ENCODE measurements at places on chromosomes 2 and 18.

DNA sequence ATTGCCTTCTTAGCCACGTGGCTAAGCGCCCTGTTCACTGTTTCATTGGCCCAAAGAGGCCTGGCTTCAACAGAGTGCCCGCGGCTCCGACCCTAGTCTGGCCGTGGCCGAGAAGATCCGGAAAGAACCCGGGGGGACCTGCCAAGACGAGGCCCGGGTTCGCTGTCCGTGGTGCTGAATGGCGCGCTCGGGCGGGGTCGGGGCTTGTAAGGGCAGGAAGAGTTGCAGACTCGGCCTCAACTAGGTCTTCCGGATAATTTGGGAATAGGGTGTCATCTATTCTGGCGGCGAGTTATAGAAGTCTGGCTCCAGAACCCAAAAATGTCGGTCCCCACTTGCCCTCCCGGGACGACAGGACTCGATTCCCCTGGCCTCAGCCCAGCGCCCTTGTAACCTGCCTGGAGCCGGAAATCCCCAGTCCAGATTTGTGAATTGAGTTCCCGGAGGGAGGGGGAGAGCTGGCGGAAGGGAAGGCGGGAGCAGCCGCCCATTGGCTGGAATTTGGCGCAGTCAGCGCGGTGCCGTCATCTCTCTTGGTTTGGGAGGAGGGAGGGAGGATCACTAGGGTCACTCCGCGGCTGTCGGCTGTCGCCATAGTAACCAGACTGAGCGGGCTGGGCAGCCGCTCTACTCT, 3.5 kb downstream of the CDK5R2 start:
- DNase-seq = peak; percentile 43

GRCh38 chr2:108640731-108641130, 78.6 kb upstream of the RANBP2 start:
- DNase-seq = no peak

DNA sequence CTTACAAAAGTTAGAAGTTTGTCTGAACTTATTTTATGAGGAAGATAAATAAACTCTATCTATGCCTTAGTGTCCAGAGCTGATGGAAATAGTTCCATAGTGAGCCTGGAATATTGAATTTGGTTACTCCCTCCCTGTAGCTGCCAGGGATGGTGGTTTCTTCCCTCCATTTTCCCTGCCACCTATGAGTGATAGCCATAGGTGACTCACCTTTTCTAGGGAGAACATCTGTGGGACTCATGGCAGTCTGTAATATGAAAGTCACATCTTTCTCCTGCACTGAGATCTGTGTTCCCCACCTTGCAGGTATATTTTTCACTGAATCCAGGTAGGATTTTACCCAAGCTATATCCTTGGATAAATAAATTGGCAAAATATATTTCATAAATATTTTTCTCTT, 148.8 kb downstream of the TPGS2 start:
- DNase-seq = no peak

DNA sequence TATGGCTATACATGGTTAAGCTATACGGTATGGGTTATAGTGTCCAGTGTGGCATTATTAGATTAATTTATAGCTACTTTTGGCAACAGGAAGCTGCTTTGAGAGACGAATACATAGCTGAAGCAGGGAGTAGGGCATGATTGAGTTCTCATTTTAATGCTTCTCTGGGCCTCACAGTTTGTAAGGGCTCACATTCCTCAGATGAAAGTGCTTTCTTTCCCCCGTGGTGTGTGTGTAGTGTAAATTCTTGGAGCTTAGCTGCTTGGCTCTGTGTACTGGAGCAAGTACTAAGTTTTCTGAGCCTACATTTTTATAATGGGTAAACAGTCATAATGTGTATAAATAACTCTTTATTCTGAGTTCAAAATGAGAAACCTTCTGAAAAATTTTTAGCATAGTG, 173.7 kb downstream of the PTPRM start:
- DNase-seq = no peak

DNA sequence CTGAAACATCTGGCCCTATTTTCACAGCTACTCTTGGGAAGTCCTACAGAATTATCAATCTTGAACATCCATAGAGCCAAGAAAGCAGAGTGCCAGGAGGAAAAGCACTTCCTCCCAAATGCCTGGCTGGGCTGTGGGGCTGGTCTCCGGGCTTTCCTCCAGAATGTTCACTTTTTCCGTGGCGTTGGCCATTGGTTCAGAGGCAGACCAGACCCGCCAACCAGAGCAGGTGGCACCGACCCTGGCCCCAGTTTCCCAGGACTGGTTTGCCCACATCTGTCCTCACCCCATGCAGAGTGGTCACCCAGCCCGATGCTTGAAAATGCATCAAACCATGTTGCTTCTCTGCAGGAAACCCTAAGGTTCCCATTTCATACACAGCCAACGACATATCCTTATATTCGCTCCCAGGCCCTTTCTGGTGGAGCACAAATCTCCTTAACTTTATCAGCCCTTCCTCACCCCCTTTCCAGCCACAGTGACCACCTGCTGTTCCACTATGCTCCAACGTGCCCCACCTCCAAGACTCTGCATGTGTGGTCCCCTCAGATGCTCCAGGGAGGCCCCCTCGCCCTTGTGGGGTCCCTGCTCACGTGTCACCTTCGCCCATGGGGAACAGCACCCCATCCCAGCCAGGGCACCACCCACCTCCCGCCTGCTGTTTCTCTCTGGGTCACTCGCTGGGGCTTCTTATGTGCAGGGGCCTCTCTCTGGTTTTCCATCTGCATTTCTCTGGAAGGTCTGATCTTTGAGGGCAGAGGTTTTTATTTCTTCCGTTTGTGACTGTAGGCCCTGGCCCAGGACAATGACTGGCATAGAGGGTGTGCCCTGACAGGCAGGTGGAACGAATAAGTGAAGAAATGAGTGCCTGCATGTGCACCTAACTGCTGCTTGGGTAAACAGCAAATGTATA, 92.9 kb downstream of the PXDN start:
- peak; percentile 45 for DNase-seq

GRCh38 chr2:97734061-97735051, 21.0 kb downstream of the ZAP70 start:
- DNase-seq = no peak

- no peak for DNase-seq
These were observed 132.8 kb upstream of the SATB2 start for GRCh38 chr2:199590321-199591203.

DNA sequence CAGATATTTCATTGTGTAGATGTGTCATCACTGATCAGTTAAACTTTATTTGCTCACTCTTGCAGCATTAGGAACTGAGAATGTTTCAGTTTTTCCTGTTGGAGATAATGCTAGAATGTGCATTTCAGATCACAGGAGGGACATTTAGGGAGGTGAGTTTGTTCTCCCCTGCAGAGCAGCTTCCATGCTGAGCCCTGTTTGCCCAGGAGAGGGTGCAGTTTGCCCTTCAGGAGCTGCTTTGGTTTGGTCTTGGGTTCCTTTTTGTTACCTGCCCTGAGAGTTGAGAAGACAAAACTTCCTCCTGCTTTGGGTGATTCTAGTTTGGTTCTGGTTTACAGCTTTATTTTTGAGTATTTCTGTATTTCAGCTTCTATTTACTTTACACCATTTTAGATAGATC, 49.9 kb downstream of the DGKD start:
- DNase-seq = no peak

DNA sequence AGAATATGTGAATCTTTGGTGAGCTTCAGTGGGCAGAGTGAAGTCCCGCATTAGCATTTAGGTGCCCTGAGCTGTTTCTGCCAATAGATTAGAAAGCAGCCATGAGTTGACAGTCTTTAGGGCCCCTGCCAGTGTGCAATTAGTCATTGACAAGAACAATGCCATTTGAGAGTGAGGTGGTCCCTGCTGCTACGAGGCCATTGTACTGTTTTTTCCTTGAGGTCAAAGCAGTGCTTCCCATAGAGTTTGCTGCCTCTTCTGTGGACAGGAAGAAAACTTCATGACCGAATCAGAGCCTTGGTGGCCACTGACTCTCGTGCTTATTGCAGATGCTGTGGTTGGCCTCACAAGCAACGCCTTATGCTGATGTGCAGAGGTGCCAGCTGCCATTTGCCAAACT, 102.7 kb downstream of the SH3BP4 start:
- no peak for DNase-seq

DNA sequence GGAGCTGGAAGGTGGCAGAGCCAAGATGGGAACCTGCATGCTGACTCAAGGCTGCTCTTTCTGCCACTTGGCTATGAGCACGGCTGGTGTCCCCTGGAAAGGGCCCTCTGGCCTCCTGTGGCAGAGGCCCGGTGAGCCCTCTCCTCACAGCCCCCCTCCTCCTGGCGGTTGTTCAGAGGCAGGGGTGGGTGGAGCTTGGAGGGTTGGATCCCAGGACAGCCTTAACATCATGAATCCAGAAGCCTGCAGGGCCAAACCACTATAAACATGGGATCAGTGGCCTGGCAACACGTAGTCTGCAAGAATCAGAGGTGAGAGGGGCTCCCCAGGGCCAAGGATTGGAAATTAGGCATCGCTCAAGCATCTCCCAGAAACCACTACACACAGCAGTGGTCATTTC, 48.5 kb upstream of the LOXHD1 start:
- no peak for DNase-seq

- DNase-seq = no peak
These were observed 70.2 kb downstream of the MBD2 start for GRCh38 chr18:54154231-54154630.

- DNase-seq = no peak
These were observed 14.8 kb upstream of the SLC66A3 start for GRCh38 chr2:11140492-11140891.

DNA sequence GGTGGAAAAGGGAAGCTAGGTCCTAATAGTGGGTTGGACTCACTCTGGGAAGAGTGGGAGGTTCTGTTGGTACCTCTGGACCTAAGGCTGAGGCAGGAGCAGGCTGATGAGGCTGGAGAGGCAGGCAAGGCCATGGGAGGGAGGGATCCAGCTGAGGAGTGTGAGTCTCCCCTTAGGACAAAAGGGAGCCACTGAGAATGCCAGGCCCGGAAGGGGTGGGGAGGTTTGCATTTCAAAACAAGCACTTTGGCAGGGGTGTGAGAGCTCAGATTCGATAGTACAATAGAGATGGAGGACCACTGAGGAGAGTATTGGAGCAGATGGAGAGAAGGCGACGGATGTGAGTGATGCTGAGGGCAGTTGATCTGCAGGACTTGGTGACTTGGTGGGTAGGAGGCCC, 132.1 kb upstream of the CAPN13 start:
- no peak for DNase-seq

- no peak for DNase-seq
These were observed 23.2 kb downstream of the CTIF start for GRCh38 chr18:48562075-48562474.

GRCh38 chr18:48605408-48605845, 66.6 kb downstream of the CTIF start:
- no peak for DNase-seq

DNA sequence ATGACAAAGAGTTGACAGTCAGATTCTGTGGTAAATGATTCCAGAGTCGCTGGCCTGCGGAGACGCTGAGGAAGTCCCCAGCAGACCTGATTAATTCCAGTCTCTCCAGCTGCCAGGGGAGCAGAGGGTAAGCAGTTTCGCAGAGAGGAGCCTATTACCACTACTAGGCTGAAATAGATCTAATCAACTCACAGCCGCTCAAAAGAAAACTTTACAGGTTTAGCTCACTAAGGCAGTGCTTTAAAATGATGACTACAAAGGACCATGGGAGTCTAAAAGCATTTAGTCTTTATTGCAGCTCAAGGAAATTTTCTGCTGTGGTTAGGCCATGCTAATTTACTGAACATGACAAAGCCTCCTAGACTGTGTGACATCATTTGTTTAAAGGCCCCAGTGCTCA, 445.6 kb upstream of the POU3F3 start:
- DNase-seq = no peak

GRCh38 chr2:139142252-139142880, 362.2 kb upstream of the NXPH2 start:
- DNase-seq = no peak

- DNase-seq = no peak
These were observed 74.5 kb downstream of the PIEZO2 start for GRCh38 chr18:11074889-11075288.

DNA sequence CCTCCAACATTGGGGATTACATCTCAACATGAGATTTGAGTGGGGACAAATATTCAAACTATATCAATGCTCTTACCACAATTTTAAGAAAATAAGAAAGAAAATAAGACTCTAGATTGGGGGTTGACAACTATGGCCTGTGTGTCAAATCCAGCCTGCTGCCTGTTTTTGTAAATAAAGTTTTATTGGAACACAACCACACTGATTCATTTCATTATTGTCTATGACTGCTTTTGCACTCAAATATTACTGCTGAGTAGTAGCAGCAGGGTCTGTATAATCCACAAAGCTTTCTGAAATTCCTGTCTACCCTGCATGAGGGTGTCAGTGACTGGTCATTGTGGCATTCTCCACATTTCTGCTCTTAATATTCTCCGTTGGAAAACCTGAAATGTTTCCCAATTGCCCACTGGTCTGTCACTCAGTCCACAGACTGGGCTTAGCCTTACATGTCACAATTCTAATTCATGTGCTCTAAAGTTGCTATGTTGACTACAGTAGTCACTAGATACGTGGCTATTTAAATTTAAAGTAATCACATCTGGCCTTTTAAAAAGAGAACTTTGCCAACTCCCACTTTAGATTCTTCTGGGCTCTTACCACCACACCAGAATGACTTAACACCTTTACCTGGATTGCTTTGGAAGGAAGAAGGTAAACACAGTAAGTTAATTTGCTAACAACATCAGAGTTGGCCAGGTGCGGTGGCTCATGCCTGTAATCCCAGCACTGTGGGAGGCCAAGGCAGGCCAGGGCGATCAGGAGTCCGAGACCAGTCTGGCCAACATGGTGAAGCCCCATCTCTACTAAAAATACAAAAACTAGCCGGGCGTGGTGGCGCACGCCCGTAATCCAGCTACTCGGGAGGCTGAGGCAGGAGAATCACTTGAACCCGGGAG, 86.9 kb downstream of the CLHC1 start:
- DNase-seq = no peak

DNA sequence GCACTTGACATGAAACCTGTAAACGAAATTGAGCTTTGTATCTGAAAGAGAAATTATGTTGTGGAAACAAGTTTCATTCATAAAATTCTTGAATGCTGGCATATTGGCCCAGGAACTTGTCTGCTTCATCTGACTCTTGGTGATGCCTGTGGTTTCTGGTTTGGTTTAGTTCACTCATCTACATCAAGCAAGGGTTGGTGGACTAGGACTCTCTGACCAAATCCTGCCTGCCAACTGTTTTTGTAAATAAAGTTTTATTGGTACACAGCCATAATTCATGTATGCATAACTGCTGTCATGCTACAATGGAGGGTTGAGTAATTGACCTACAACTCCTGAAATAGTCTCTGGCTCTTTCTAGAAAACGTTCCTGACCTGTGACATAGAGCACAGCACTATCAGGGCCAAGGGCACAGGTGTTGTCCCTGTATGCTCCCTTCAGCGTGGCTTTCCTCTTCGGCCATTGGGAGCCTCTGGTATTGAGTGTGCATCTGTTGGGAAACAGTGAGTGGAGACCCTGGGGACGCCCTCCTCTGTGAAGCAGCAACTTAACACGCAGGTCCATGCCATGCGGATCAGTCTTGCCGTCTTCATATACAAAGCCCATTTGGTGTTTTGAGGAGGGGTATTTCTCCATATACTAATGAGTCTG, 226.3 kb downstream of the SH3RF3 start:
- no peak for DNase-seq

- DNase-seq = no peak
These were observed 61.3 kb downstream of the ALPK2 start for GRCh38 chr18:58567453-58568196.
